Stimulated activated CD8-positive, alpha-beta memory T cell treated with anti-CD3 and anti-CD28 coated beads, Interleukin-2, amount 100 ng/mL, for 1 hour (primary cell): ENCODE measurements at places on chromosomes 3 and 15.
A peak's percentile ranks its signal among the peaks of the same experiment; 100 is the strongest.

- DNase-seq: no peak
Observed at GRCh38 chr15:98123834-98124233, 163.3 kb downstream of the ARRDC4 start.

DNA sequence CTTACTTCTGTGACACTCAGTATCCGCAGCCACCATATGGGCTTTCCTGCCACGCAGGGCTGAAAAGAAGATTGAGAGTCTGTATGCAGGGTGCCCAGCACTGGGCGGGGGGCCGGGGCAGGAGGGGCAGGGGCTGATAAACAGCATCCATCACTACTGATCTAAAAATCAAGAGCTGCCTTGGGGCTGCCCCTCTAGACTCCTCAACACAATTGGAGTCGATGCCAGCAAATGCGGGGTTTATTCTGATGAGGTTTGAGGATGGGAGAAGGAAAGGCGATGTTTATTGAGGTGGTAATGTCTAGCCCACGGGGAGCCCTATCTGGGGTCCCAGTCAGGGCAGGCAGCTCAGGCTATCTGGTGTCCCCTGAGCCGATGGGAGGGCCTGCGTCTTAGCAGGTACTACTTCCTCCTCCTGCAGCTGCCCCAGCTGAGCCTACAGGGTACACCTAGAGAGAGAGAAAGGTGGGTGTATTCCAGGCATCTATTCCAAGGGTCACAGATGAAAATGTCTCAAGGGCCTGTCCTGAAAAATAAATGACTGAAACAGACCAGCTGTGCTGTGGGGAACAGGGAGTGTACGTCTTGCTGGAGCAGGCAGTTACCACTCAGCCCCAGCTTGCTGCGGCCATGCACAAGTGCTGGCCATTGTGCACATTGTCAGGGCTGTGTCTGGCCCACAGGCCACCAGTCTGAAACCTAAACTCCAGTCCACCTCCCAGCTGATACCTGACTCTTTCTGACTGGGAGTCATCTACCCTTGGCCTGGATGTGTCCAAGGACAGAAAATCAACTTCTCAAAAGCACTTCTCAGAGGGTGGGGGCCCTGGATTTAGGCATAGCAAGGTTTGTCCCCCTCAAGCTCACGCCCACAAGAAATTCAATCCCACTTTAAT lies 19.5 kb downstream of the ISG20 start:
- no peak for DNase-seq

- DNase-seq: no peak
Observed at GRCh38 chr15:89367485-89368451, 33.1 kb upstream of the POLG start.

DNA sequence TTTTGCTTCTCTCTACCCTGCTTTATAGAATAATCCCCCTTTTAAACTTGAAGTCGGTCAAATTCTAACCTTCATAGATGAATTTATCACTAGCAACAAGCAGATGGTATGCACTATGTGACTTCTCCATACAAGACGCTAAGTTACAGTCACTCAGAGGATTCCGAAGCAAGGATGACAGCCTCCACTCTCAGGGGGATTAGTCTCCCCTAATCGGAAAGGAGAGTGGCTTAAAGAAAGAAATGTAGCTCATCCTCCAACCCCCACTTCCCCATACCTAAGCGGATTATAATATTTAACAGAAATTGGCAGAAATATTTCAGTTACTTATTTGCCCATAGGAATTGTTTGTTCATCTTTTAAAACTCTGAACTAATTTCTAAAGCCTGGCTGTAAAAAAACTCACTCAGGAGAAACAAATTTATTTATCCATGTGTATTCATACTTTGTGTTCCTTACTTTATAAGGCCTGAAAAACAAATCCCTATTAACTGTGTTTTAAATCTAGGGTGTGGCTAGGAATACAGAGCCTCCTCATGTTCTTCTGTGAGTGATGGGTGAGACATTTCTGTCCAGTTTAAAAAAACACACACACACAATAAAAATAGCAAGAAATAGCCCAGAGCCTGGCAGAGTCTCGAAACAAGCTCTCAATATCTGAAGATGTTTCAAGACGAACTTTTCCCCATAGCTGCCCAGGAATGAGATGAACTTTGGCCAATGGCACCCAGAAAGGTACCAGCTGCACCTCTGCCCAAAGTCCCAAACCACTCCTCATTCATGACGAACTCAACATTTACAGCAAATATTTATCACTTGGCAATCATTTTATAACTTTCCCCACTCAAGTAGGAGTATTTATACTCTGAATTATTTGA lies 18.7 kb downstream of the SIAH2 start:
- no peak for DNase-seq

DNA sequence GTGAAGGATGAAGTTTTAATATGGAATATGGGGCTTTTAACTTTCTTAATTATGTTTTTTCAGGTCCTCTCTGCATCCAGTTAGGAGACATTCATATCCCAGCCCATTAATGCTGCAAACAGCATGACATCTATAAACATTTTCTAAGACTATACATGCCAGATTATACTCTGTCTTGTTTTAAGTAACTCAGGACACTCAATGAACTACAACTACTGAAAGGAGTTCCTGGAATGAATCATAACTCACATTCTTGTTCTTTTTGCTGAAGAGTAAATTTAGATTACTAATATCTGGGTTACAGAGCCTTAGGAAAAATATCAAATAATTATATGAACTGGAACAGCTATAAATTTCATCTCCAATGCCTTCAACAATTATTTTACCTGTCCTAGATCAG lies 167.4 kb downstream of the STAG1 start:
- DNase-seq: no peak

GRCh38 chr3:187498211-187498724 lies 130.1 kb downstream of the RTP4 start:
- DNase-seq: no peak

DNA sequence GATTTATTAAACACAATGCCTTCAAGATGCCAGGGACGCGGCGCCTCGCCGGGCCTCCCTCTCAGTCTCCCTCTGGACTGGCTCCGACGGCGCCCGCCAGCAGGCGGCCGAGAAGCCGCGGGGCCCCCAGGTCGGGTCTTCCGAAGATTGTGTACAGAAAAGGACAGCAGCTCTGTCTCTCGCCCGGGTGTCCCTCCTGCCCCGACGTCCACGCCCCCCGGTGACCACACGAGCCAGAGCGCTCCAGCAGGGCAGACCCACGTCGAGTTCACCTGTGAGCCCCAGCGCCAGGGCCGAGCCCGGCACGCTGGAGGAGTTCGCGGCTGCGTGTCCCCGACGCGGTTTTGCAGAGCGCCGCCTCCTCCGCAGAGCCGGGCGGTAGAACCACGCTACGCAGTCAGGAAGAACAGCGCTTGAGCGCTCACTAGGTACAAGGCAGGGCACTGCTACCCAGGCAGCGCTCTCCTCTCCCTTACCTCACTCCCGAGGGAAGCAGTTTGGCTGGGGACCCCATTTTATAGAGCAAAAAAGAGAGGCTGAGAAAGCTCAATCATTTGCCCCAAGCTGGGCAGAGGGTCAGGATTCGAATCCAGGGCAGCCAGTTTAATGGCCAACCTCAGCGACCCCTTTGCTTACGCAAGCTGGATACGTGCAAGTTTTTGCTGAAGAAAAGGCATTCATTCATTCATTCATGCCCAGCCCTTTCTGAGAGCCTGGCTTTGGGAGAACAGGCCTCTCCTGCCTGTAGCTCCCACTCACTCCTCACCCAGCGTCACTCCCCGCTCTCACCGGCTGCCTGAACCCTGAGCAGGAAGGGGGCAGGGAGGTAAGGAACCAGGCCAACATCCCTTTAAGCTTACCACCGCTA lies 3.0 kb upstream of the TLE3 start:
- DNase-seq: peak; percentile 43

DNA sequence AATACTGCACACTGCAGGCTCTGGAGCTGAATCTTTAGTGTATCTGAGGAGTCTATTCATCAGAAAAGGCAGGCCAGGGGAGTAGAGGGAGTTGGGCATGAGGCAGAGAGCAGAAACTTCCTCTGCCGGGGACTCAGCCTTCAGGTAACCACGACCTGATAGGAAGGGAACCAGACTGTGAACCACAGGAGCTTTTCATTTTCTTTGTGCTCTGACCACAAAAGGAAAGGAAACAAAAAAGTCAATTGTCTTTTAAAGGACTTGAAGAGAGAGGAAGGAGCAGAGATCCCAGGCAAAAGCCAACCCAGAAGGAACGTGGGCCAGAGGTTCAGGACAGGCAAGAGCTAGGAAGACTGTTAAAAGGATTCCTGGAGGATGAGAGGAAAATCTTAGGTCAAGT lies 573.3 kb downstream of the EPHB1 start:
- DNase-seq: no peak

- no peak for DNase-seq
Observed at GRCh38 chr15:52105846-52106245, 6.7 kb downstream of the BCL2L10 start.

DNA sequence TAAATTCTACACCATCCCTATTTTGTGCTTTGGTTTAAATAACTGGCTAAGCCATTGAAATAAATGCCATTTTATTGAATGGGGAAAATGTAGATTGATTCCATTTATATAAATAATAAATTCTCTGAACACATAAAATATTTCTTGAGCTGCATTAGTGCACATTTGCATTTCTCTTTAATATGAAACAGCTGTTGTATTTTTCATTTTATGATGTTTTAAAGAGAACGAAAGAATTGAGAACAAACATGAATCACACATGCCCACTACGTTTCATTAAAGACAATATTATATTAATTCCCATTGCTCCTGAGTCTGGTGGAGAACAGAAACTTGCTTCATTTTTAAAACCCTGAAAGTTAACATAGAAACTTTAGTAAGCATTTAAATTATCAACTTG lies 235.7 kb upstream of the CFAP20DC start:
- no peak for DNase-seq

GRCh38 chr15:64696481-64696880 lies 78.9 kb downstream of the RBPMS2 start:
- DNase-seq: no peak

GRCh38 chr3:45528429-45528828 lies 66.1 kb upstream of the LIMD1 start:
- no peak for DNase-seq

DNA sequence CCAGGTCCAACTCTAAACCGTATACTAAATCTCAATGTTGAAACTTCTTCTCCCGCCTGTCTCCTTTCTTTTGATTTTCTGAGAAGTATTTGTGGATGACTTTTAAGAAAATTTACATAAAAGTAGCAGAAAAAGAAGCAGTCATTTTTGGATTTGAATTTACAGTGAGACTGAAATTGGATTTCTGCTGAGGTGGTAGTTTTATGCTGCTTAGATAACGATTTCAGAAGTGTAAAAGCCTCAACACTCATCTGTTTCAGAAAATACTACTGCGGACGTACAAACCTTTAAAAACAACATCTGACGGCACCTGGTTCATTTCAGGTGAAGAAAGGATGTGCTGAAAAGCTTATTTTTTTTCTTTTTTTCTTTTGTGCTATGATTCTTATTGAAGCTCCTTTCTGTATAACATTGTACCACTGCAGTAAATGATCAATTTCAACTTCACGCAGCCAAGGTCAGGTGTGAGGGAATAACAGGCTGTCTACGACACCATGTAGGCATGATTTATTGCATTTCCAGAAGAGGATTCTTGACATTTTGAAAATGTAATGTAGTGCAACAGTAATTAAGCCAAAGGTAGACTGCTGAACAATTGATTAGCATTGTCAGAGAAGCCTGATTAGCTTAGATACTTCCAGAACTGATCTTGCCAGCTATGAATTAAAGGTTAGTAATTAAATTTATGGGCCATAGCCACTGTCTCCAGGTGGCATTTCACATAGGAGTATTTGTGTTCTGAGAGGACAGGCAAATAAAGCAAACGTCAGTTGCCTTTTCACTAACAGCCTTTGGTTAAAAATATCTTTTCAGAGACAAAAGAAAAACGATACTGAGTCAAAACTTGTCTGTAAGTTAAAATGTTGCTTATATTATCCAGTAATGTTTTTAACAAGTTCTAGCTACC lies 134.6 kb upstream of the KBTBD8 start:
- no peak for DNase-seq

GRCh38 chr3:76107935-76108570 lies 322.7 kb upstream of the ZNF717 start:
- no peak for DNase-seq

- DNase-seq: no peak
Observed at GRCh38 chr15:35067496-35068347, 17.4 kb downstream of the NANOGP8 start.

- DNase-seq: no peak
Observed at GRCh38 chr3:191963182-191963581, 502.2 kb downstream of the PYDC2 start.

GRCh38 chr3:11737742-11738141 lies 94.0 kb upstream of the VGLL4 start:
- DNase-seq: no peak

DNA sequence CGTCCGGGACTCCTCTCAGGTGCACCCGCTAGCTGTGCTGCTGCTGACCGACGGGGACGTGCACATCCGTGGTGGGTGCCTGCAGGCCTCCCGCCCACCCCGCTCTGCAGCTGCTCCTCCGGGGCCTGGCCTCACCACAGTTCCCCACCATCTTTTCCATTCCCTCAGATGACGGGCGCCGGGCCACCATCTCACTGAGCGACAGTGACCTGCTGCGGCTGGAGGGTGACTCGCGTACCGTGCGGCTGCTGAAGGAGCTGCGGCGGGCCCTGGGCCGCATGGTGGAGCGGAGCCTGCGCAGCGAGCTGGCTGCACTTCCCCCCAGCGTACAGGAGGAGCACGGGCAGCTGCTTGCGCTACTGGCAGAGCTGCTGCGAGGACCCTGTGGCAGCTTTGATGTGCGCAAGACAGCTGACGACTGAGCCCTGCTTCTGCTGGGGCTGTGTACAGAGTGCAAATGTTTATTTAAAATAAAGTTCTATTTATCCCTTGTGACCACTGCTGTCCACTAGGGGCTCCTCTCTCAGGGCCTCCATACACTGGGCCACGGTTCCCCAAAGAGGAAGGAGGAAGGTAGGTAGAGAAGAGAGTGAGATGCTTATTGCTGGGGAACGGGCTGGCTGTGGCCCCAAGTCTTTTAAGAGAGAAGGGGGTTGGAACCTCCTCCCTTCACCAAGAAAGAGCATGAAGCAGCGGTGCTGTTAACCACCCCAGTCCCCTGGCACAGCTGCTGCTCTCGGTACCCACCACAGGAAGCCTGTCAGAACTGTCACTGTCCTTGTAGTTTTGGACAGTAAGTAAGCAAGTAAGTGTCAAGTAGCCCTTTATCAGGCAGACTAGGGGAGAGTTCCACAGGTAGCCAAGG lies 47.0 kb downstream of the DHX30 start:
- no peak for DNase-seq

GRCh38 chr15:32861761-32862160 lies 144.0 kb downstream of the GREM1 start:
- DNase-seq: no peak
